ENCODE measurements at places on chromosomes 2 and 18.

- DNase-seq = no peak
Observed at GRCh38 chr18:49189772-49190171, 239.0 kb upstream of the SMAD7 start.

- no peak for DNase-seq
Observed at GRCh38 chr2:129912066-129912820, 67.2 kb upstream of the RAB6C start.

- no peak for DNase-seq
Observed at GRCh38 chr2:157246765-157247407, 10.6 kb upstream of the GALNT5 start.

GRCh38 chr2:103008586-103008985 is 246.8 kb downstream of the TMEM182 start:
- peak; percentile 57 for DNase-seq

GRCh38 chr2:66457545-66457944 is 22.6 kb downstream of the MEIS1 start:
- no peak for DNase-seq

DNA sequence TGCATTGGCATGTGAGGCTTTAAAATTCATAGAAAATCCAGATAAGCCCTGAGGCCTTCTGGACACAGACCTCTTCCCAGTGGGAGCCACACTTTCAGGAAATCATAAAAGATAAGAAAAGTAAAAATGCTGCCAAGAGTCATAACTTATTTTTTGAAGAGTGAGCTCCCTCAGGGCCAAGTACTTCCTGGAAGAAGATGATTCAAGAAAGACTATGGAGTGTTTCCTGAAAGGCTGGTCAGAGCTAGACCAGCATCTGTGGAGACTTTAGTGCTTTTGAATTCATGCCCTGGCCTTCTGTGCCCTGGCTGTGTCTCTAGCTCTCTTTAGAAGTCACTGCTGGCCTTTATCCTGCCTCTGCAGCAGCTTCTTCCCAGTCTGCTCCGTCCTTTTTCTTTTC is 6.4 kb upstream of the XDH start:
- no peak for DNase-seq

DNA sequence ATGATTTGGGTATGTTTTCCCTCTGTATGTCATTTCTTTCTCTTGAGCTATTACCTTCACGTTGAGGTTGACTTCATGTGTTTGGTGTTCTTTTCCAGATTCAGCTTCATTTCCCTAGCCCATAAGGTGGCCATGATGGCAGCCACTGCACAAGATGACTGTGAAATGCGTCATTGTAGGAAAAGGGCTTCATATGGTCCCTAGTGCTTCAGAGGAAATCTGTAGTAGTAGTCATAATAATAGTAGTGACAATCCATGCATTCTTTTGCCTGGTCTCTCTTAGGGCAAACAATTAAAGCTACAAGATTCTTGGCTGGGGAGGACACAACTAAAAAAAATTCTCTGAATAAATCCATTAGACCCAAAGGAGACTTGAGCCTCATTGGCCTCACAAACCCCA is 28.4 kb downstream of the AOX1 start:
- no peak for DNase-seq

GRCh38 chr2:52745144-52745543 is 1022.5 kb upstream of the CHAC2 start:
- DNase-seq = no peak

- no peak for DNase-seq
Observed at GRCh38 chr2:5507367-5507766, 184.8 kb upstream of the SOX11 start.

DNA sequence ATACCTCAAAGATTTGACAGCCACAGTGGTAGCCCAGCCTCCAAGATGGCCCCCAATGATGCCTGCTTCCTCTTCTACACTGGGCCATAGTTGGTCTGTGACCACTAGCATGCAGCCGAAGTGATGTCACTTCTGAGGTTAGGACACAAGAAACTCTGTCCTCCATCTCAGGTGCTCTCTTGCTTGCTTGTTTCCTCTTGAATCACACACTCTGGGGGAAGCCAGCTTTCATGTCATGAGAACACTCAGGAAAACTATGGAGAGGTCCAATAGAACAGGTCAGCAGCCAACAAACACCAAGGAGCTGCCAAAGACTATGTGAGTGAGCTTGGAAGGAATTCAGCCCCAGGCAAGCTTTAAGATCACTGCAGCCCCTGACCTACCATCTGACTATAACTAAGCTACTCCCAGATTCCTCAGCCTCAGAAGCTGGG is 3.3 kb upstream of the ADAM17 start:
- no peak for DNase-seq

DNA sequence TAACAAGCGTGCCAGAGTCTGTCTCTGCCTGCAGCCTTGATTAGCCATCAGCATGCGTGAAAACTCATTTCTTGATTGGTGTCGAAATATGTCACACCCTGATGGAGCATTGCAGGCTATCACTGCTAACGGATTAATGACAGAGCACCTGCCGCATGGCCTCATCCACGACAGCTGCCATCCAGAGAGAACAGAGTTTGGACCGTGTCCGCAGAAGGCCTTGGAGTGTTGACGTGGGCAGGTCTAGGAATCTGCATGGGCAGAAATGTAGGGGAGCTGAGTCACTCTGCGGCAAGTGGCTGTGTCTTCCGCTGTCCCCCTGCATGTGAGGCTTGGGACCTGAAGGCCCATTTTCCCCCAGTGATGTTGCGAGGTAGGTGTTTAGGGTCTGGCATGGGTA is 43.0 kb downstream of the KLHL29 start:
- DNase-seq = no peak

DNA sequence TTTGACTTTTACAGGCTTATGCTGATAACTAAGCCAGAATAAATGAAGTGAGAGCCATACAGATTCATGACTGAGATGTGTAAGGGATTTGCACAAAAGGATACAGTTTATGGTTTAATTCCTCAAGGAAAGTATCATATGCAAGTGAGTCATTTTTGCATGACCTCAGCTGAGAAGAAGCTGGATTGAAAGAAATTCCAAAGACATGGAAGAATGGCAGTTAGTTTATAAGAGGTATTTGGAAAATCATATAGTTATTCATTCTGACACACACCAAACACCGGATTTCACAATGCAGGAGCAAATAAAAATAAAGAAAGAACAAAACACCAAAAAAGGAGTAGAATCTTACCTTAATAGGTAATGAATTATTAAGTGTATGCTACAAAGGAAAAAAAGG is 83.2 kb upstream of the RND3 start:
- no peak for DNase-seq

- DNase-seq = no peak
Observed at GRCh38 chr18:23433360-23433759, 19.7 kb upstream of the RIOK3 start.

- no peak for DNase-seq
Observed at GRCh38 chr2:178283341-178283918, 89.1 kb downstream of the OSBPL6 start.

- no peak for DNase-seq
Observed at GRCh38 chr2:653645-654425, 23.4 kb downstream of the TMEM18 start.

- no peak for DNase-seq
Observed at GRCh38 chr2:40820319-40820718, 368.4 kb upstream of the SLC8A1 start.

Data from NCI-H2171 treated with DMSO at 0.1 percent for 48 hours (cell line).